ENCODE measurements at places on chromosomes 4 and X.

DNA sequence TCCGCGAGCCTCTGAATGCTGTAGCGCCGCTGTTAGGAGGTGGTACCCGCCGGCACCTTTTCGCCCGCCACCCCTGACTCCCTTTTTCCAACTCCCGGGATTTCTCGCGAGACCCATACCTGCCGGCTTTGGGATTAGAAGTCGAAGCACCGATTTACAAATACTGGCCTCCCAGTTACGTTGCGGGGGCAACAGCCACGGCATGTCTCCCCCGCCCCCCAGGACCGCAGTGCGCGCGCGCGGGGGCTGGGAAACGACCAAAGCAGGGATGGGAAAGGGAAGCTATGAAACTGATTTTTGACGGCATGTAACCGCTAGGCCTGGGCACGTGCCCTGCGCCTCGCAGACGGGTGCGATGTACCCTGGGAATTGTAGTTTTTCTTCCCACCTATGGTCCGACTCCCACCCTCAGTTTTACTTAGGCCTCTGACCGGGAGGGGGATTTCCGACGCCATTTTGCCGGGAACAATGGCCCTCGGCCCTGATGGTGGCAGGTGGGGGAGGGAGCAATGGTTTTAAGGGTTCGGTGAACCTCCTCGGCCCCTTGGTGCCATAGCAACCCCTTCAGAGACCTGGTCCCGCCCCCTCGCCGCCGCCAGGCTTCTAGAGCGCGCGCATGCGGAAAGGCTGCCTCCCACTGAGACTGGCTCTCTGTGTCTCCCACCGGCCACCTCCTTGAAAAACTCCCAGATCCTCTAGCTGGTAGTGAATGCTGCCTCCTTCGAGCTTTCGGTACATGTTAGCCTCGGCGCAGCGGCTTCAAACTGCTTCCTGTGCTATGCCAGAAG, 772 bp upstream of the WNK3 start:
- peak; percentile 43 for DNase-seq

GRCh38 chrX:120147537-120147936, 10.9 kb upstream of the RHOXF2 start:
- no peak for DNase-seq

- no peak for DNase-seq
These were observed 44.9 kb downstream of the SPATA18 start for GRCh38 chr4:52096048-52096447.

GRCh38 chr4:34566091-34566490, 1678.2 kb downstream of the ARAP2 start:
- DNase-seq = no peak

DNA sequence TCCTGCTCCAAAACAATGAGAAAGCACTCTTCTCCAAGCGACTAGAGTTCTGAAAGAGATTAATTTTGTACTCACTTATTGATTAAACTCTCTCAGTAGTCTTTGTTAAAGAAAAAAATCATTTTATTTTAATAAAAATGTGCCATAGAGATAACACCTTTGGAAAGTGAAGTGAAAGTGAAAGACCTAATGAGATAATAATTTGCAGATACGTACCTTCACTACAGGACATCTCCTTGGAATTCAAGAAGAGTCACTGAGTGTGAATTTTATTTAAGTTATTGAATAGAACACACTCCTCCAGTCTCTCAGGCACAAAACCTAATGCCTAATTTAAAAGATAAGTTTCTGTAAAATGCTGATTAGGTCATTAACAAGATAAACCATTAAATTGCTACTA, 1070.6 kb upstream of the GRID2 start:
- DNase-seq = no peak

DNA sequence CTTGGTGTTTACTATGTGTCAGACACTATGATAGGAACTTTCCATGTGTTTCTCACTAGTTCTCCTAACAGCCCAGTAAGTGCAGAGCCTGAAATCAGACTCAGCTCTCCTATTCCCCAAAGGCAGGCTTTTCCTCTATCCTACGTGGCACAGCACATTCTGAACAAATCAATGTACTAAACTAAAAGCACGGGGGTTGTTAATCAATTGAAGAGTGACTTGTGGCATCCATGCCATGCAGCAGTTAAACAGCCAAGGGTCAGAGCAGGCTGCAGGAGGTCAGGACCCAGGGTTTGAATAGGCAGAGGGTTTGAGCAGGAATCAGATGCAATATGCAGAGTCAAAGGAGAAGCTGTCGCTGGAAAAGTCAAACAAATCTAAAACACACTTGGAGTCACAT, 289.7 kb upstream of the LDB2 start:
- DNase-seq = no peak

Measured in CD4-positive, alpha-beta T cell treated with Interleukin-1 beta for 1 hour (primary cell).